ENCODE measurements at places on chromosomes 5 and 9. TPM values are rescaled to one million over a fixed set of nuclear protein-coding genes. Genes with fewer than 3 reads are reported as not detected.

The ADCY2 gene
- total RNA-seq, result not detected

The GLIPR2 gene
- total RNA-seq, result 1.8 TPM

The OMD gene
- total RNA-seq, result not detected

The ENG gene
- total RNA-seq, result 0.13 TPM

The UGT3A1 gene
- total RNA-seq, result not detected

The HAVCR2 gene
- total RNA-seq, result 0.53 TPM

The AIF1L gene
- total RNA-seq, result 2.6 TPM

The SLC35A4 gene
- 13.2 TPM for total RNA-seq

The DIPK1B gene
- not detected for total RNA-seq

The PCAT7 gene
- total RNA-seq, result not detected

The PCDHGA11 gene
- 3.2 TPM for total RNA-seq

The CXXC5 gene
- 6.1 TPM for total RNA-seq

The ZDHHC12 gene
- total RNA-seq, result 27.4 TPM

DNA sequence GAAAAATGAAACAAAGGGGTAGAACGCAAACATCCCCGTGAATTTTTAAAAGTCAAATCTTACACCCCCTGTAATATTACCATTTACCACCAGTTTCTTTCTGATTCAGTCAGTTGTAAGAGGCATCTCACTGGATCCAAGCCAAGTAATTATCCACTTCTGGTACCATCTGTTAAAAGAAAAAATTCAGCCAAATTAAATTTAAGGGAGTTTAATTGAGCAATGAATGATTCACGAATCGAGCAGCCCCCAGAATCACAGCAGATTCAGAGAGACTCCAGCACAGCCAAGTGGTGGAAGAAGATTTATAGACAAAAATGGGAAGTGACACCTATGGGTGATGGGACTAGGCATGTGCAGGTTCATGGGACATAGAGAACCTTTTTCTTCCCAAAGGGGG is 29.9 kb upstream of the MTMR12 start:
- no peak for DNase-seq

- no peak for DNase-seq
Measured at GRCh38 chr5:179267071-179267670, 78.1 kb downstream of the ADAMTS2 start.

GRCh38 chr9:94639061-94639998 is at the start of gene FBP1:
Gene FBP1, minus strand, starts transcription at chr9:94639518. Its CDS starts 208 bp downstream, at chr9:94639310.
- DNase-seq, result no peak

GRCh38 chr9:134378901-134379338 is 52.7 kb downstream of the RXRA start:
- peak; percentile 60 for DNase-seq

DNA sequence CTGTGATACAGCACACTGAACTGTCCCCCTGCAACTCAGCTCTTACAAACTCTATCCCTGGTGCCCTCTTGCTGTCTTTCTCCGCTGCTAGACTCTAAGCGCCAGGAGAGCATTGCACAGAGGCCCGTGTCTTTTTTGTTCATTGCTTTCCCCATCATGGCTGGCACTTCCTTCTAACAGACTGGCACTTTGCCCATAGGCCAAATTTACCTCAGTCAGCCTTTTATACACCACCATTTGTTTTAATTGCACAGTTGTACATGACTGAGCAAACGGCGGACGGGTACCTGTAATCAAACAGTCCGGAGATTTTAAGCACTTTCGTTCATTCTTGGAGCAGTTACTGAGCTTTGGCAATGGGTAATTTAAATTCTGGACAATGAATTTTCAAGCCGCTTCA is 102.2 kb upstream of the CLINT1 start:
- DNase-seq, result no peak

DNA sequence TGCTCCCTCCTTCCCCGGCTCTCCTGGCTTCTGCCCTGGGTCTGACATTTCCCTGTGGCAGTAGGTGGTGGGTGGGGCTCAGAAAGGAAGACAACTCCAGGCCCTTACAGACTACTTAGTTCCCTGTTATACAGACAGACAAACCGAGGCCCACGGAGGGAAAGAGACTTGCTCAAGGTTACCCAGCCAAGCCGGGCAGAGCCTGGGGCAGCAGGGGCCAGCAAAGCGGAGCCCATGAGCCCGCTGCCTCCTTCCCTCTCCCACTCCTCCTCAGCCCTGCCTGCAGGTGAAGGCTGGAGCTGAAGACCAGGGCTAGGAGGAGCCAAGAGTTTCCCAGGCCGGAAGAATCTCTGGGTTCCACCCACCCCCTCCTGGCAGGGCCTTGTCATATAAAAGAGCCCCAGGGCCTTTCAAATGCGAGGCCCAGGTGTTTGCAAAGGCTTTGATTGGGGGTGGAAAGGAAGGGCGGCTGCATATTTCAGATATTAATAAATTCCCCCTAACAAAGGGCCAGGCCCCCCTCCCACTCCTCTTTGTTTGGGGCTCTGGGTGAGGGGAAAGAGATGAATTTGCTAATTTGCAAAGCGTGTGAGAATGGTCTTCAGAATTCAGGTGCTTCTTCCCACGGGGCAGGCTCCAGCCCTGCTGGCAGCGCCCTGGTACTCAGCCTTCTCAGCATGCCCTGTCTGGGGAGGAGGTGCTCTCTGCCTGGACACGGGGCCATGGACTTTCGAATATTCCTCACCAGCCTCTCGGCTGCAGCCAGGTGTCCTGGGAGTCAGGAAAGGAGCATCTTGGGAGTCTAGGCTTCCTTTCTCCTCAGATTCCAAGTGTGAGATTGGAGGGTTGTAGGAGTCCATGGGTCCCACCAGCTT is 21.5 kb downstream of the SLC6A7 start:
- peak; percentile 12 for DNase-seq

DNA sequence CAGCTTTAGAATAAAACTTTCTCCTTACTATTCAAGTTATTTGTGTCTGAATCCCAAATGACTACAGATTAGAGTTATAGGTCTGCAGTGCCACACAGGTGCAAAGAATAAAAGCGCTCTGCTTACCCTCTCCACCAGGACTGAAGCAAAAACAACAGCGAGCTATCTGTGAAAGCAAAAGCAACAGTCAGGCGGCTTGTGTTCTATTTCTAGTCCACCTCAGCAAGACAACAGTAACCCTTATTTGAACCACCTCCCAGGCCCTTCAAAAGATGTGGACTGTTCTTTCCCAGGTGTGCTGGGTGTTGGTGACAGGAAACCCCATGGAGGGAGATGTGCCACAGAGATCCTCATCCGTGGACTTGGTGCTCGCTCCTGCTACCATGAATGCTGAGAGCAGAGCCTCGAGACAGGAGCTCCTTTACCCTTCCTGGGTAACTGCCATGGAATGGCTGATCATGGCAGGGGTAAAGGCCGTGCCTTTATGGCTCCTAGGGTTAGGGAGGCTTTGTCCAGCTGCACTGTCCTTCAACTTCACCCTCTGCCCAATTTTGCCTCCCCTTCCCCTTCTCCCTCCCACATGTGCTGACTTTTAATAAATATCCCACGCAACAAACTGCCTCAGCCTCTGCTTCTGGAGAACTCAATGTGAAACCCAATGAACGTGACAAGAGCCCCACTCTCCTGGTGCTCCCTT is 108.6 kb downstream of the SERINC5 start:
- no peak for DNase-seq

DNA sequence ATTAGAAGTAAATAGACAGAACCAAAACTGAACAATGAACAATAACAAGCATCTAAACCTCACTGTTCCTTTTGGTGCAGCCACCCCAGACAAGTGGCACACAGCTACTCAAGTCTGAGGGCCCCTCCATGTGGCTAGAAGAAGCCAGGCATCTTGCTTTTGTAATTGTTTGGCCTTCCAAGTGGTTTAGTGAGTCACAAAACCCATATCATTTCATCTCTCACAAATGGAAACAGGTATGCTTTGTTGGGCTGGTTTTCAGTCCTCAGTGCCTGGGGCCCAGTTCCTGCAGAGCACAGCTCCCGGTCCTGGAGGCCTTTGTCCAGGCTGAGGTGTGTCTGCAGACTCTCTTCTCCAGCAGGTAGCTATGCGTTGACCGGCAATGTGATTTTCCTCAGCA is 16.7 kb downstream of the PRLR start:
- DNase-seq, result no peak

GRCh38 chr5:133147411-133147810 is 95.6 kb downstream of the HSPA4 start:
- no peak for DNase-seq

GRCh38 chr9:9212963-9213362 is 1399.8 kb downstream of the PTPRD start:
- no peak for DNase-seq

- no peak for DNase-seq
Measured at GRCh38 chr9:124949387-124949786, 8.5 kb upstream of the GOLGA1 start.

DNA sequence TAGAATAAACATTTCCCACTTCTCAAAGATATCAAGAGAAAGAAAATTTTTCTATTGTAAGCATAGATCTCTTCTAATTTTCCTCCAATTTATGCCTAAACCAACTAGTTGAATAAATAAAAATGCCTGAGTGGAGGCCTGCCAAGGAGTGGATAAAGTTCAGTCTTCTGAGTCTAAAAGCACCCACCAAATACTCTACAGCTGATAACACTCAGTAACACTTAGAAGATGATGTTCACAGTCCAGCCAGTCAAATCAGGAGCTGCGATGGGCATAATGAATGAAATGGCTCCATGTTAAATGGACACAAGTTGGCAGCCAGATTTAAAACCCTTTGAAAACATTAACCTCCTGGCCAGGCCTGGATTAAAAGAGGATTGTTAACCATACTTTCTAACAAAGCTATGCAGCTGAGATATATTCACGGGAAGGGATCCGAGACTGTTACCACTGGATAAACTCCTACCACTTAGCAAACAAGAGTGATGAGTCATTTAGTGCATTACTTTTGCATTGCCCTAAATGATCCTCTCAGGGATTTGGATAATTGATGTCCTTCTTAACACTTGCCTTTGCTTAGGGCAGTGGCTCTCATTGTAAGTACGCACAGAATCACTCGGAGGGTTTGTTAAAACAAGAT is 63.7 kb upstream of the CCDC112 start:
- DNase-seq, result no peak

- DNase-seq, result peak; percentile 71
Measured at GRCh38 chr5:90518661-90519060, 10.7 kb downstream of the LYSMD3 start.

- no peak for DNase-seq
Measured at GRCh38 chr9:14480526-14480925, 166.6 kb upstream of the NFIB start.

GRCh38 chr5:56647099-56647850 is 168.1 kb upstream of the MAP3K1 start:
- no peak for DNase-seq

DNA sequence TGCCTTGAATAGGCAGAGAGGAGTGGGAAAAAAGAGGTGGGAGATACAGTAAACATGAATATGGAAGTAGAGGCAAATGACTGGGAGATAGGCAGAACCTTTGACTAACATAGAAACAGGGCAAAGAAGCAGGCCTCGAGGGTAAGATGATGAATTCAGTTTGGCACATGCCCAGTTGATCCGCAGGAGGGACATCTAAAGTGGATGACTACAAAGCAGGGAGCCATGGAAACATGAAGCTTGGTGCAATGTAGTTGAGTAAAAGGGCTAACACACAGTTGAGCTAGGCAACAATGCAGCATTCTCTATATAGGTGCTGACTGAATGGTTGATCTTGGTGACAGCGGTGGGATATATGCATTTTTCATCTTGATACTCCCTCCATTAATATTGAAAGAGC is 253.8 kb downstream of the DMRT2 start:
- DNase-seq, result peak; percentile 52

GRCh38 chr5:126461838-126462237 is 38.6 kb downstream of the GRAMD2B start:
- DNase-seq, result no peak

DNA sequence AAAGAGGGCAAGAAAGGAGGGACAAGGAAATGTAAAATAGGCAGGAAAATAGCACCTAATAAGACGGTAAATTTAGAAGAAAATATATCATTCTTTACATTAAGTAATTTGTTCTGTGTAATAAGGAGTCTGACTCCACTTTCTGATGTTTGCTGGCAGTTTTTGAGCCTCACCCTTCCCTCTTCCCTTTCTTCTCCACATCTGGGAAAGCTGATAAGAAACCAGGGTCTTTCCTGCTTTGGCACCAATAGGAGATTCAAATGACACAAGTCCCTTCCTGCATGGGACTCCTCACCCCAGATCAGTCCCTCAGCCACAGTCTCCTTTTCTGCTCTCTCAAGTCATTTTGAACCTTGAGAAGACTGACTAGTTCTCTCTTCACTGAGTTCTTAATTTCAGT is 31.2 kb upstream of the LECT2 start:
- DNase-seq, result no peak

GRCh38 chr9:22379272-22379671 is 67.4 kb upstream of the DMRTA1 start:
- DNase-seq, result no peak

DNA sequence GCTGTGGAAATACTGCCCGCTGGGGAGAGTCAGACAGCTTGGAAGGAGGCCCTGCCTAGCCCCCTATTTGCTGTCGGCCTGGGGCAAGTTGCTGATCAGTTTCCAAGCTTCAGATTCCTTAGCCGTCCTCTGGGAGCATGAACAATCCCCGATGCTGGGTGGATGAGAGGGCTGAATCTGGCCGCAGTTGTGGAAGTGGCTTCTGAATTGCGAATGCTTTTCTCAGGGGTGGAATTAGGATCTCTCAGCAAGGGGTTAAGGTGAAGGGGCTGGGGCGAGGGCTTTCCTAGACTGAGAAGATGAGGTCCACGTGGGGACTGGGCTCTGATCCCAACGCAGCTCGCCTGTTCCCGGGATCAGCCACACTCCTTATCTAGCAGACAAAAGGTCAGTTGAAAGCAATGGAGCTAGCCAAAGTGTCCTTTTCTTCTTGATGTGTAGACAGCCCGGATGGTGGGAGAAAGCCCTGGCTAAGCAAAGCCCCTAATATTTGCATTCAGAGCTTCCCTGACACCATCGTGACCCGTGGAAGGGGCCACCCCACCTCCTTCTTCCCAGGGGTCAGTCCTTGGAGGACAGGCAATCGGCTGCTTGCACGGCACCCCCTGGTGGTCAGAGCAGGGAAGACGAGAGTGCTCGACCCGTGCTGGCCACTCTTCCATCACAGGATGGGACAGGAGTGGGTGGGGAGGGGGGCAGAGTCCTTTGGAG is 54.9 kb downstream of the COL15A1 start:
- peak; percentile 23 for DNase-seq

GRCh38 chr9:68904454-68904853 is 109.5 kb downstream of the PRKACG start:
- no peak for DNase-seq

DNA sequence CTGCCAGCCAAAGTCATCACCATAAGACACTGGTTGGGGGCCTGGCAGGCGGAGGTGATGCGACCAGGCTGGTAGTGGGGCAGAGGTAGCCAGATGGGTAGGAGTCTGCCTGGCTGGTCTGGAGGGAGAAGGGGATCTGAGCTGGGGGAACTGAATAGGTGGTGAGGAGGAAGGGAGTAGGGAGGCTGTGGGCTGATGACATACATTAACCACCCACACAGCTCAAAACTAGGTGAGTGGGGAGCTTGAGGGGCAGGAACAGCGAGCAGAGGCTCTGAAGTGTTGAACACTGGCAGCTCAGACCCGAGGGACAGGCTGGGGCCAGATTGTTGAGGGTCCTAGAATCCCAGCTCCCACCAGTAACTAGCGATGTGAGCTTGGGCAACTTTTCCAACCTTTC is 81.0 kb downstream of the DAB2IP start:
- DNase-seq, result no peak

All from bronchial epithelial cell (primary cell).